ENCODE measurements at places on chromosomes 12 and 14.

- no peak for DNase-seq
Observed at GRCh38 chr12:115088328-115088994, 404.5 kb upstream of the TBX3 start.

DNA sequence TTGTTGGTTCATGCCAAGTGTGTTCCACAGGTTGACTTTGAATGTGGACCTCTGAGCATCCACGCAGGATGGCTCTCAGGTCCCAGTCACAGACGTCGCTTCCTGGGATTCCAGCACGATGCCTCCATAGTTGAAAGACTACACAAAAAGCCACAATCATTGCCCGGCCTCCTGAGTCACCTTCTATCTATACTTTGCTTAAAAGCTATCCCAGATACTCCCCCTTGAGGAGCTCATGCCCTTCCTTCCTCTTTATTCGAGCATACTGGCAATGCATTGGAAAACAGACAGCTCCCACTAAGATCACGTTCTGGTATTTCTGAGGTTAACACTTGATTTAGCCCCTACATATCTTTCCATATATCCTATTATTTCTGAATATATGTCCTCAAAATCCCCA lies 40.1 kb downstream of the ZNF664 start:
- no peak for DNase-seq

DNA sequence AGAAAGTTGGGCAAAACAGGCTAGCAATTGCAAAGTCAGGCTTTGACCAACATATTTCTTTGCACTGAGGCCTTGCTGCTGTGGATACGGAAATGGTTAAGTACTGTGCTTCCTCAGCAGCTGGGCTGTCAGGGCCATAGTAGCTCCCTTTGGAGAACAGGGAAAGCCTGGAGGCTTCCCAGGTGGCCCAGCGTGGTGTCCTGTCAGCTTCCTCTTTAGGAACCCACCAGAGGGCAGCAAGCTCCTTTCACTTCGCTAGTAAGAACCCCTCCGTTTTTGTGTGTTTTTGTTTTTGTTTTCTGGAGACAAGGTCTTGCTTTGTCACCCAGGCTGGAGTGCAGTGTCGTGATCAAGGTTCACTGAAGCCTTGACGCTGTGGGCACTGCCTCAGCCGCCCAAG lies 1.7 kb upstream of the CFAP251 start:
- no peak for DNase-seq

- no peak for DNase-seq
Observed at GRCh38 chr14:58784931-58785330, 147.2 kb downstream of the DACT1 start.

DNA sequence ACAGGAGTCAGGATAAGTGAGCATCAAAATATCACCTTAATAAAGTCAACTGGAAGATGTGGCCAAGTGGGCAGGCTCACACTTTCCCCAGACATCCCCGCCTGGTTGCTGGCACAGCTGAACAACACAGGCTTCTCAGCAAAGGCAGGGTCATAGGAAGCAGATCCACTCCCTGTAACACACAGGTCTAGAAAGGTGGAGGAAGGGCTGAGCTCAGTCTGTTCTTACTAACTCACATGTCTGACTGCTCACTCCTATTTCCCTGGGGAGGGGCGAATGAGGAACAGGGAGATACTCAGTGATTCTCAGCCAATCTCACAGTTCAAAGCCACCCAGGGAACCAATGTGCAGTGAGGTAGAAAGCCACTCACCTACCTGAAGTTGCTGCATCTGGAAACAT lies 45.0 kb upstream of the AMN1 start:
- no peak for DNase-seq

GRCh38 chr12:113070117-113070906 lies 13.8 kb downstream of the DTX1 start:
- no peak for DNase-seq

- no peak for DNase-seq
Observed at GRCh38 chr12:59407799-59408198, 188.0 kb upstream of the SLC16A7 start.
